ENCODE measurements at places on chromosomes 2 and 18. TPM values are rescaled to one million over a fixed set of nuclear protein-coding genes. Genes with fewer than 3 reads are reported as not detected.

GRCh38 chr18:61950371-61950770, 57.6 kb upstream of the RNF152 start:
- peak overlapping the region; percentile 92 for H3K27ac ChIP-seq
- no peaks in the 10 kb centered on the region for H3K36me3 ChIP-seq
- peaks cover 53% of the 10 kb centered on the region for H3K4me1 ChIP-seq
- H3K4me3 ChIP-seq: no peak overlapping the region
- no peak for DNase-seq
- no peaks in the 10 kb centered on the region for H3K27me3 ChIP-seq

DNA sequence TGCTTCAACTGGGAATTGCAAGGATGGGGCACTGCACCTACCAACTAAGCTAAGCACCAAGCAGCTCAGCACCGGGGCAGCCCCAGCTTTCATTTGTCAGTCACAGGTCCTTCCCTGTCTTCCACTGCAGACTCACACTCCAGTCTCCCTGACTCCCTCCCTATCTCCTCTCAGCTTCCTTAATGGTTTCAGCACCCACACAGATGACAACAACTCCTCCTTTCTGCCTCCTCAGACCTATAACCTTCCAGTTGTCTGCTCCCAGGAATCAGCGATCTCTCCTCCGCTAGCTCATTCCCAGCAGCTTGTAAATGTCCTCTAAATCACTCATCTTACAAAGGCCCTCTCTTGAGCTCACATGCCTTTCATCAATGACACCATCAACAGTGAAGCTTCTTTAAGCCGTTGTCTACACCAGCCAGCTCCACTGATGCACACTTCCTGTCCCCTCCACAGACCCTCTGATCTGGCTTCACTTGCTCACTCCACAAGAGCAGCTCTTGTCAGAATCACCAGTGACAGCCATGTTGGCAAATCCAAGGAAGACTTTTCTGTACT, 32.1 kb downstream of the CLASP1 start:
- no peak for DNase-seq
- no peak overlapping the region for H3K27ac ChIP-seq
- H3K36me3 ChIP-seq: peaks cover 5% of the 10 kb centered on the region
- no peaks in the 10 kb centered on the region for H3K27me3 ChIP-seq
- H3K4me1 ChIP-seq: peaks cover 7% of the 10 kb centered on the region

DNA sequence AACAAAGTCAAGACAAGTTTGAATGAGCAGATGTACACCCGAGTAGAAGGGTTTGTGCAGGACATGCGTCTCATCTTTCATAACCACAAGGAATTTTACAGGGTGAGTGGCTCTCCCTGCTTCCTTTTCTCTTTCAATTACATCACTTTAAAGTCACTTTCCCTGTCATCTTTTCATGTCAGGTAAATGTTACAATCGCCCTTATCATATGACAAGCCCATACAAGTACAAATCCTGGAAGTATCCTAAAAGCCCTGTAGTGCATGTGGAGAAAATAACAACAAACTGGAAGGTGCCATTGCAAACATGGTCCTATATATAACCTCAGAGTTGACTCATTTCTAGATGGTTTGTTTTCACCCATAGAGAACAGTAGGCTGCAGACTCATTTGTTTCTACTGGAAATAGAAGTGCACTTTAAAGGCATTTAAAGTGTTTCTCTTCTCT, 126.0 kb downstream of the SP100 start:
- H3K27me3 ChIP-seq: no peaks in the 10 kb centered on the region
- peaks cover 18% of the 10 kb centered on the region for H3K4me1 ChIP-seq
- peaks cover 32% of the 10 kb centered on the region for H3K36me3 ChIP-seq
- no peak for DNase-seq
- no peak overlapping the region for H3K4me3 ChIP-seq
- H3K27ac ChIP-seq: no peak overlapping the region

DNA sequence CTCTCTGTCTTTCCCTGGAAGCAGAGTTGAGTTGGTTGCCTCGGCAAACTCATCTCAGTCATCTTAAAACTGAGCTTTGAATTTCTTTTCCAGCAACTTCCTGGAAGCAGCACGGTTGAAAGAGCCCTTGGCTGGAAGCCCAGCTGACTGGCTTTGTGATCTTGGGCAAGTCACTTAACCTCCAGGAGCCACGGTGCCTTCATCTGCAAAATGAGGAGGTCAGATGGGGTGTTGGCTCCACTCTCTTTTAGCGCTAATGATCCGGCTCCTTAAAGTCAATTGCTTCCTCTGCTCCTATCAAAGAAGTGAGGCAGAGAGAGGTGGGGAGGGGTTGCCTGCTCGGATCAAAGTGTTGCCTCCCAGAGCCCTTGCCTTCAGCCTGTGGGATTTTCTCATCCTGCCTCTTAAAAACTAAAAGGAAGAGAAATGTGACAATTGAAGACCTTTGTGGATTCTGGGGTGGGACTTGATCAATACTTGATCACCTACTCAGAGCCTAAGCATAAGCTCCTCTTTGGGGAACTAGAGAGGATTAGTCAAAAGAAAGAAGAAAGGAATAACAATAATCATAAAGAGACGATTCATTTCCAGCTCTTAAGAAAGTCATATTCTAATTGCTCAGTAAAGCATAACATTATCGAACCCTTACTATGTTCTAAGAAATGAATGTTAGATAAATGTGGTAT, 86.6 kb downstream of the MYCN start:
- no peaks in the 10 kb centered on the region for H3K4me1 ChIP-seq
- DNase-seq: no peak
- no peaks in the 10 kb centered on the region for H3K27me3 ChIP-seq
- H3K4me3 ChIP-seq: no peak overlapping the region
- no peak overlapping the region for H3K27ac ChIP-seq

DNA sequence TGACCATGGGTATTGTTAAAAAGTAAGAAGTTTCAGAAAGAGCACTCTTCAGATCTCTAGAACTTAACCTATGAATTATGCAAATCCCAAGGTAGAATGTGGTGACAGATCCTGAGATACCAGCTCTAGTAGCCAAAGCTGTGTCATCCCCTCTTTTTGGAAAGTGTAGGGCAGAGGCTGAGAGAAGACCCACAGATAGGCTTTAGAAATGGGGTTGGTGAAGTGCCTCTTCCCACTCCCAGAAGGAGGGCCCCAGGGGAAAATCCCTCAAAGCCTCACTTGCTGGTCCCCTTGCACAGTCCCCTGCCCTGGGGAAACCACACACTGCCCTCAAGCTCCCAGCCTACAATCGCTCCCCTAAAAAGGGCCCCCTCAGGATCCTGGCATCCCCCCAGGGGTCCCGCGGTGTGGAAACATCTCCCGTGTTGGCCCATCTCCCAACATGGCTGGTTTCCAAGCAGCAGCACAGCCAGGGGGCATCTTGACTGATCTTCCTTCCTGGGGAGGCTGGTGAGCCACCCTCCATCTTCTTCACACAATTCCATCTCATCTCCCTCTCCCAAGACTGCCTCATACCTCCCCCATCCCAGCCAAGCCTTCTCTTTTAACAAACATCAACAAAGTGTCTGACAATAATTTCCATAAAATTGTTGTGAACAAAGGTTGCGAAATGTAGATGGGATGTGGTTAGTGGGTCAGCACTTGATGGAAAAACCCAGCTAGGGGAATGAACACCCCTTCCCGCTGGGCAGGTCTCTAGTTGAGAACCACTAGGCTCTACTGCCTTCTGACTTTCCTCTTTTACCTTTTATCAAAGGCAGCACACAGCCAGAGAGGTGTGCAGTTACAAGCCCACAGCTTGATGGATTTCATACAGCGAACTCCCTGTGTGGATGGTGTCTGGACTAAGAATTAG, 25.1 kb downstream of the MAL start:
- H3K36me3 ChIP-seq: no peaks in the 10 kb centered on the region
- H3K27ac ChIP-seq: peak overlapping the region; percentile 52
- DNase-seq: peak; percentile 54
- peak overlapping the region; percentile 28 for H3K4me3 ChIP-seq

Gene NT5DC4
- not detected for total RNA-seq

Gene VWA3B
- not detected for total RNA-seq

Gene MTHFD2
- 384 TPM for total RNA-seq

Gene TMEM37
- not detected for total RNA-seq

Data from natural killer cell treated with Interleukin-12 subunit alpha and Interleukin-12 subunit beta and Interleukin-15 and Interleukin-18, amount 100 ng/mL, for 72 hours (primary cell).